Fibroblast of skin of back (primary cell): ENCODE measurements at places on chromosomes 5 and 9.

GRCh38 chr9:125521462-125522327 is 185.3 kb downstream of the MAPKAP1 start:
- peak; percentile 95 for DNase-seq

DNA sequence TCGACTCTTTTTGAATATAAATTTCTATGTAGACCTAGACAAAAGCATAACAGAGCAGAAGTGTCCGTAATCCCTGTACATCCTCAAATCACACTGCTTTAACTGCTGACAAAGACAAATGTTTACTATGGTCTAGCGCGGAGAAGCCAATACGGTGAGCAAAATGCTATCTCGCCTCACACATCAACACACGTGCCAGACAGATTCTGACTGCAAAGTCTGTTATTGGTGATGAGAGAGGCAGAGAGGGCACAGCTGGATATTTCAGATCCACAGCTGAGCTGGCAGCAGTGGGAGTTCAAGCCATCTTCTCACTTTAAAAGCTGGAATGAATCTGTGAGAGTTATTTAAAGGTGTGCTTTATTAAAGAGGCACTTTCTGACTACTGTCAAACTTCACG is 124.3 kb downstream of the ARL15 start:
- DNase-seq, result no peak

GRCh38 chr9:36264896-36265295 is 6.6 kb upstream of the GNE start:
- no peak for DNase-seq

GRCh38 chr9:68940573-68940972 is 73.3 kb downstream of the PRKACG start:
- DNase-seq, result no peak

DNA sequence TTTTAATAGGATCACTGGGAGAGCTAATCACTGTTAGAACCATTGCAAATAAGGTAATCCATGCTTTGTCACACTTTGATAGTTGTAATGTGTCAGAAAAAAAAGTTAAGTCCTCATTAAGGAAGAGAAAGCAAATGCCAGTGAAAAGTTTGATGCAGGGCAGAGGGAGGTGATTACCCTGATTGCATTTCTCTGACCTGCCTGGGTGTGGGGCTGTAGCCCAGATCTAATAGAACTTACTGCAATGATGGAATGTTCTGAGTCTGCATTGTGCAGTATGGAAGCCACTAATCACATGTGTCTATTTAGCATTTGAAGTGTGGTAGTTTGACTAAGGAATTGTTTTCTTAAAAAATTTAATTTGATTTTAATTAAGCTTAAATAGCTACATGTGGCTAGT is 202.7 kb downstream of the ATP10B start:
- DNase-seq, result no peak

GRCh38 chr9:138105123-138105415 is 227.5 kb downstream of the CACNA1B start:
- no peak for DNase-seq

- no peak for DNase-seq
Measured at GRCh38 chr5:92567831-92568450, 1013.1 kb downstream of the NR2F1-AS1 start.

GRCh38 chr5:31213705-31214121 is 20.2 kb downstream of the CDH6 start:
- DNase-seq, result no peak

DNA sequence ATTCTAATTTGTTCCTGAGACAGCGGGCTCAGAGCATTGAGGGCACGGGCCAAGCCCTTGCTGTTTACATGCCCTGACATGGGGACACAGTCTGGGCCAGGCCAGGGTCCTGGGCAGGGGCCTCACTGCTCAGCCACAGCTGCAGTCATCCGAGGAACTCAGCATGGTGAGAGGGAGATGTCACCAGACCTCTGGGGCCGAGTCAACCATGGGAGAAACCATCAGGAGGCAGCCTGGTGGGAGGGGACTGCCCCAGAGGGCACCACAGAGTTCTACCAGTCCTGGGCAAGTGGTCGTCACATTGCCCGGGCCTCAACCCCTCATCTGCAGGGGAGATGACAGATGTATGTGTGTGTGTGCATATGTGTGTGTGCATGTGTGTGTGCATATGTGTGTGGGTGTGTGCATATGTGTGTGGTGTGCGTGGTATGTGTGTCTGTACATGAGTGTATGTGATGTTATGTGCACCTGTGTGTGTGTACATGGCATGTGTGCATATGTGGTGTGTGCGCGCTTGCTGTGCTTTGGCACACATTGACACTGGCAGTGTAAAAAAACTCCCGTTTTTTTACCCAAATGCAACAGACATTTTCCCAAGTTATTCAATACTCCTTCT is 42.4 kb upstream of the TMEM250 start:
- no peak for DNase-seq

DNA sequence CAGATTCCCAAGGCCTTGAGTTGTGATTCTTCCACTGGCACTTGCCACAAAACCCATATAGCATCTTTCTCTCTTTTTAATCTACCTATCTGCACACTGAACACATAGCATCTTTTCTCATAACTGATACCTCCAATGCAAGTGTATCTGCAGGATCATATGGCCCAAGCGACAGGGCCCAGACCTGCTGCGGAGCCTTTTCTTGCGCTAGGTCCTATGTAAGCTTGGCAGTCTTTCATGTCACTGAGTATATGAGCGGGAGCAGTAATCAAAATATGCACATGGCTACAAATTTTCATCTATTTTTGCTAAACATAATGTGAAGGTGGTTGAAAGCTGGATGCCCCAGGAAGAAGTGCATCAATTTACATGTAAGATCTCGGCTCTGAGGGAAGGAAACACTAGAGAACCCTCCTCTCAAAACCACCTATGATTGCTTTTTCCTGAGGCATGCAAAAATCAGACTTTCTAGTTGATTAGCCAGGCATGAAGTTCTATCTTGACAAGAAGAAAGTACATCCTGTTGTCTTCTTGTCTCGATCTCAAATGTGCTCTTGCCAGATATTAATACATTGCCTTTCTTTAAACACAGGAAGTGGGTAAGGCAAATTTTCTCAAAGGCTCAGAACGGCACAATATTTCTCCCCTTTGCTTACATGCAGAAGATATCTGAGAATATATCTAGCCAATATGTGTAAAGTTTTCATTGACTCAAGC is 26.9 kb upstream of the CEMIP2 start:
- no peak for DNase-seq

DNA sequence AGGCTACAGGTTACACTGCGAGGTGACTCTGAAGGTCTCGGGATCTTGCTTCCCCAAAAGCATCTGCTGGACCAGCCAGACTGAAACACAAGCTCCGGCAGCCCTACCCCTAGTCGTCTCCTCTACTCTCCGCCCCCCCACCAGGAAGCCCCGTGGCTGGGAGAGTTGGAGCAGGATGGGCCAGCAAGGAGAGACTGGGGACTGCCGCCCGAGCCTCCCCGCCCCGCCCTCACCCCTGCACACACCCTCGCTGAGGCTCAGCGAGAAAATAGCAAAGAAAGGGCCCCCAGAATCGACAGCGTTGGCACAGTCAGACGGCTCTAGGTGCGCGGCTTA is 1.3 kb downstream of the TRIM7 start:
- no peak for DNase-seq

GRCh38 chr5:1652873-1653697 is 129.3 kb upstream of the LPCAT1 start:
- no peak for DNase-seq

DNA sequence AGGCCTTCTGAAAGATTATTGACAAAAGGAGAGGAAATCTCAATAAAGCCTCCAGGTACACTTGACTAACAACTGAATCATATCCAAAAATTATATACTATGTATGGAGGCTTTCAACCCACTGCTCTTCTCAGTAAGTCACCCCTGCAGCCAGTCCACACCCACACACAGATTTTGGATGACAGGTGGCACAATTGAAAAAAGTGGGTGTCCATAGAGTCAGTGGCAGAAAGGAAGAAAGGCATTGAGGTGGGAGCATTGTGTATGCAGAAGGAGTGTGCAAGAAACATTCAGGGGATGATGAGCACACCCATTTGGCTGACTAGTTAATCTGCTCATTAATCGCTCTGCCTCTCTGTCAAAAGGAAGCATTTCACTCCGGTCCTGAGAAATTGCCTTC is 150.6 kb upstream of the IL12B start:
- no peak for DNase-seq

DNA sequence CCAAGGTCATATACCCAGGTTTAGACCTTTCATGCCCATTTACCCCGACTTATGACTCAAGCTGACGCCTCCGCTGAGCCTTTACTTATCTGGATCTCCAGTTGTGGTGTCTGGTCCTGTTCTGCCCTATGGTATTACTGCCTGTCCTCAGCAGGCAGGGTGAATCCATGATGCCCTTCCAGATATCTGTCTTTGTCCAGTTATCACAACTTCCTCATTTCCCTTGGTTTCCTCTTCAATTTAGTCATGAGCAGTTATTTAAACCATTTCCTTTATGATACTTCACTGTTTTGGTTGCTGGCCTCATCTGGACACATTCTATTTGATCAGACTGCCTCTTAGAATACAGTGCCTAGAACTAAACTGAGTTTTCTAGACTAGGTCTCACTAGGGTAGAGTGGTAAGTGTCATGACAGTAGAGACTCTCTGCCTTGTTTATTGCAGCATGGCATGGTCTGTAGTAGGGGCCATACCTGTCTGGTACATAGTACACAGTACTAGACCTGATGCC is 93.3 kb downstream of the MELK start:
- DNase-seq, result peak; percentile 45

GRCh38 chr5:129653442-129653841 is 94.5 kb upstream of the MINAR2 start:
- no peak for DNase-seq

- peak; percentile 50 for DNase-seq
Measured at GRCh38 chr5:113199122-113199905, 222.7 kb downstream of the DCP2 start.

DNA sequence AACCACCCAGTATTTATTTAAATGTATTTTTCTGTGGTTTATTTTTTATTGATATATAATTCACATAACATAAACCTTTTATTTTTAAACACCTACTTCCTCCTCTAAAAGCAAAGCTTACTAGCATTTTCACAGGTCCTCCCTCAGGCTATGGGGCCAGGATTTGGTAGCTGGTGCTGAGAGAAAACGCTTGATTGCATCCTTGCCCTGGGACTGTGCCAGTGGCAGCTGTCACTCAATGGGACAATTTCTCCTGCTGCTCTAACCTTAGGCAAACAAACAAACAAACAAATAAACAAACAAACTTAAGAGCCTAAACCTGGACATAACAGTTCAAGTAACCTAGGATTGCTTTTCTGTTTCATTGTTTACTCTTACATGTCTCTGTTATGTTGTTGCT is 102.7 kb downstream of the FOCAD start:
- no peak for DNase-seq

DNA sequence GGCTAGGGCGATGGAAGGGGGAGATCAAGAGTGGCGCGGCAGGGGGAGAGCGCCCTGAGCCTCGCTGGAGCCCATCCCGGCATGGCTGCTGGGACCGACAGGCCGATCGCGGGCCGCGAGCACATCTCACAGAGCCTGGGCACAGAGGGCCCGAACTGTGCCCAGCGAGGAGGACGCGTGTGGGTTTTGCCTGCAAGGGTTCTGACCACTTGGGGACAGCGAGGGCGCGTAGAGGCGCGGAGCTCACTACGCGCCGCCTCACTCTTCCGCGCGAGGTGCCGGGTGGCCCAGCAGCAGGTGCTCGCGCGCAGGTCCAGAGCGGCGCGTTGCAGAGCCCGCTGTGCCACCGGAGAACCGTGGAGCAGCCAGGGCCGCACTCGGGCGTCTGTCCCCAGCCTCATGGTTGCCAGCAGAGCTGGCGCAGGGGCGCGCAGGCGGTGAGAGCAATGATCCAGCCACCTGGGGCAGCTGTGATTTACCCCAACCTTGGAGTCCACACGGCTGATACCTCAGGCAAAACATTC is 16.3 kb upstream of the PITX1 start:
- no peak for DNase-seq

DNA sequence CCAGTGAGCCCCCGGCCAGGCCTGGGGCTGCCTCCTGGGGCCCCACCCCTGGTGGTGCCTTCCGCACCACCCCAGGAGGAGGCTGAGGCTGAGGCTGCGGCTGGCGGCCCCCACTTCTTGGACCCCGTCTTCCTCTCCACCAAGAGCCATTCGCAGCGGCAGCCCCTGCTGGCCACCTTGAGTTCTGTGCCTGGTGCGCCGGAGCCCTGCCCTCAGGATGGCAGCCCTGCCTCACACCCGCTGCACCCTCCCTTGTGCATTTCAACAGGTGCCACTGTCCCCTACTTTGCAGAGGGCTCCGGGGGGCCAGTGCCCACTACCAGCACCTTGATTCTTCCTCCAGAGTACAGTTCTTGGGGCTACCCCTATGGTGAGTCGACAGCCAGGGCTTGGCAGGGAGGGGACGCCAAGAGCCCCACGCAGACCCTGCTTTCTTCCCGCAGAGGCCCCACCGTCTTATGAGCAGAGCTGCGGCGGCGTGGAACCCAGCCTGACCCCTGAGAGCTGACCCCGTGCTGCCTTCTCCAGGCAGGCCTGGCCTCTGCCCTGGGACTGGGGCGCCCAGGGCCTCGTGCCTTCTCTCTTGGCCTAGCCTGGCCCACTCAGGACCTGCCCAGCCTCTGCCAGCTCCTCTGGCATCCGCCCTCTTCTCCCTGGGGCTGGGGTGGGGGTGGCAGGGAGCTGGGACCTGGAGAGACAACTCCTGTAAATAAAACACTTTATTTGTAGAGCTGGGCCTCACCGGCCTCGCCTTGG is 4.0 kb upstream of the EHMT1 start:
- DNase-seq, result no peak

DNA sequence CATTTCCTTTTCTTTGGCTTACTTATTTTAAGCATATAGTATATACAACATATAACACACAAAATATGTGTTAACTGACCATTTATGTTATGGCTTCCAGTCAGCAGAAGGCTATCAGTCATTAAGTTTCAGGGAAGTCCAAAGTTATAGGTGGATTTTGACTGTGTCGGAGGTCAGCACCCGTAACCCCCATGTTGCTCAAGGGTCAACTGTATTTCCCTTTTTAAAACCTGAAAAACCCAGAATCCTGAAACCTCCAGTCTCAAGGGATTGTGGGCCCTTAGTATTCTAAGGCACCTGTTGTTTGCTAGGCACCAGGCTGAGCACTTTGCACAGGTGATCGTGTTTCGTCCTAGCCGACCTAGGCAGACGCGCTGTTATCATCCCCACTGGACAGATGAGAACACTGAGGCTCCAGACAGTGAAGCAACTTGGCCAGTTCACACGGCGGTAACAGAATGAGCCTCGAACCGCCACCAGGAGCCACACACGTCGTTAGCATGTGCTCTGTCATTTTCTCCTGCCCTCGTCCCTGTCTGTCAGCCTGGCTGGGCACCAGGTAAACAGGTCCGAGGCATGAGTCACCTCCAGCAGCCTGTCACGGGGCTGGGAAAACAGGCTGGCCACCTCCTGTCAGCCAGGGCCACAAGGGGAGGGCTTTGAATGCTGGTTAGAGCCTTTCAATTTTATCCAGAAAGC is 39.9 kb downstream of the DUSP1 start:
- DNase-seq, result no peak

DNA sequence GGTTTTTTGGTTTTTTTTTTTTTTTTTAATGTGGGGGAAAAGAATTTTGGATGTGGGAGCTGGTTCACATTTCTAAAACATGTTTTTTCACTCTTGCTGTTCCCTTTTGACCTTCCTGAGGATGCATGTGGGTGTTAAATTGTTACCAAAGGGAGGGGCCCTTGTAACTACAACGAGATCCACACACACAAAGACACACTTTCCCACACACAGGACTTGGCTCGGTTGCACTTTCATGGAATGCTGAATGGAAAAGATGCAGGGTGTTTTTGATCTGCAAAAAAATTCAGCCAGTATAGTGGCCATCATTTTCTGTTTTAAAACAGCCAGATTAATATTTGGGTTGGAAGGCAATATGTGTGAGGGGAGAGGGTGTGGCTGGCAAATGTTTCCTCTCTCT is 576.9 kb downstream of the EBF1 start:
- no peak for DNase-seq
